ENCODE measurements at places on chromosomes 7 and 10.

- no peak for DNase-seq
These were observed 25.3 kb upstream of the CUX1 start for GRCh38 chr7:101792051-101792681.

- no peak for DNase-seq
These were observed 167.1 kb upstream of the FAM3C start for GRCh38 chr7:121563177-121563576.

GRCh38 chr7:107045980-107046379, 1.5 kb downstream of the PRKAR2B start:
- DNase-seq, result no peak

GRCh38 chr10:75772153-75772887, 340.9 kb downstream of the LRMDA start:
- no peak for DNase-seq
